Fibroblast of gingiva (primary cell): ENCODE measurements at places on chromosomes 3 and 15.
A peak's percentile ranks its signal among the peaks of the same experiment; 100 is the strongest.

GRCh38 chr3:177109688-177110330 is 87.5 kb downstream of the TBL1XR1 start:
- DNase-seq = no peak

GRCh38 chr15:63901912-63902670 is 68.3 kb upstream of the HERC1 start:
- DNase-seq = no peak

- DNase-seq = peak; percentile 31
Measured at GRCh38 chr3:69422751-69423150, 36.9 kb upstream of the FRMD4B start.

DNA sequence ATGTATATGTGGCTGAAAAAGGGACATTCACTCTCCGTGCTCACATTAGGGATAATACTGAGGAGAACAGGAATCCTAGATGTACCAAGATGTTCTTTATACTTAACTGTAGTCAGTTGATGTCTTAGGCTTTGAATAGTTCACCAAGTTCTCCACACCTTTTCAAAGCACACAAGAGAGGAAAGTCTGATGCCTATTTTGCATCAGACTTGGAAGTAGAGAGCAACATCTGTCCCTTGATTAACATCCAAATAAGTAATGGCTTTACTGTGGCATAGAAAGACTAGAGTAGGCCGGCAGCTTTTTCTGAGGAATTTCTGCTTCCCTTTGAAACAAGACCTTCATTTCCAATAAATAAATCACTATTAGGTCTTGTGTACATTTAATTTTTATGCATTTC is 34.0 kb downstream of the PIGB start:
- no peak for DNase-seq

DNA sequence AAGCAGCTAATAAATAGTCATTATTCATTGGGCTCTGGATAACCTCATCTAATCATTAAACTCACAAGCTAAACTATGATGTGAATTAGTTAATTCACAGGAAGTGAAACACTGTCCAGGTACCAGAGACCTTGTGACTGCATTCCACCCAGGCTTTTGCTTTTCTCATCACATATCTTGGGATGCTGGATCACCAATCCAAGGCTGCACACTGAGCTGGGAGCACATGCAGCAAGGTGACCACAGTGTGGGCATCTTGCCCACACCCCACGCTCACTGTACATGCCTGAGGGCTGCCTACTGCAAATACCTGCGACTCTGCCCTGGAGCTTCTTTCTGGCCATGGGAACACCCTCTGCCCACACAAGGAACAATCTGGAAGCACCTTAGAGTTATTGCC is 40.6 kb upstream of the TNFAIP8L3 start:
- DNase-seq = no peak

DNA sequence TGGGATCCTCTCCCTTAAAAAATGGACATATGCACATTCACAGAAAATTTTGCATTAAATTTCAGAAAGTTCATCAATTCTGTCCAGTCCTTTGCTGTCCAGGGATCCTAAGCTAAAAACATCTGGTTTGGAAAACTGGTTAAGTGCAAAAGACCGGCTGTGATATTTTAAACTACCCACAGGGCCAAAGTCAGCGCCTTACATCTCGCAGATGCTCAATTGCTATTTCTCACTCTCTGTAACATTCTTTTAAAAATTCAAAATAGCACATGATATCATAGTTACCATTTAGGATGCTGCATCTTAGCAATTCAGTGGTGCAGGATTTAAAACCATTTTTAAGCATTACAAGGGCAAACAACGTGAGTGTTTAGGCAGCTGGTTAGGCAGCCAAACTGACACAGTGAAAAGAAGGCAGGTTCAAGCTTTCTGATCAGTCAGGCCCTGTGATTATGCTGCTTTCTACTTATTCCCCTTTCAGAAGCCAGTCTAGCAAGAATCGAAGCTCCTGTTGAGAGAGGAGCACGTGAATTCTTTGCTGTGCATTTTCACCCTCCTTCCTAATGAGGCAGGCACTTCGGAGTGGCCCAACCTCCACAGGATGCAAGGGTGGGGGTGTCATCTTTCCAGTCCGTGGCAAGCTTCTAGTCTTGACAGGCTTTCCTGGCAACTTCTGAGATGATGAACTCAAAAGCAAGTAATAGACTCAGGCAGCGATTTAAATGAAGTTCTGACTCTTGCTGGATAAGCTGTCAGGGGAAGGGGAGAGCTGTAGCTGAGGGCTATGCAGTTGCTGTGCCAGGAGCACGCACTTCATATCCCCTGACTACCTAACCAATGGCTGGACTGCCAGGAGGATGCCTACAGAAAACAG is 8.8 kb downstream of the PRICKLE2 start:
- peak; percentile 22 for DNase-seq

- no peak for DNase-seq
Measured at GRCh38 chr3:99500485-99500884, 137.9 kb upstream of the COL8A1 start.

GRCh38 chr15:99224372-99225214 is 24.8 kb downstream of the TTC23 start:
- no peak for DNase-seq

- no peak for DNase-seq
Measured at GRCh38 chr15:36638671-36639070, 59.2 kb downstream of the CDIN1 start.

DNA sequence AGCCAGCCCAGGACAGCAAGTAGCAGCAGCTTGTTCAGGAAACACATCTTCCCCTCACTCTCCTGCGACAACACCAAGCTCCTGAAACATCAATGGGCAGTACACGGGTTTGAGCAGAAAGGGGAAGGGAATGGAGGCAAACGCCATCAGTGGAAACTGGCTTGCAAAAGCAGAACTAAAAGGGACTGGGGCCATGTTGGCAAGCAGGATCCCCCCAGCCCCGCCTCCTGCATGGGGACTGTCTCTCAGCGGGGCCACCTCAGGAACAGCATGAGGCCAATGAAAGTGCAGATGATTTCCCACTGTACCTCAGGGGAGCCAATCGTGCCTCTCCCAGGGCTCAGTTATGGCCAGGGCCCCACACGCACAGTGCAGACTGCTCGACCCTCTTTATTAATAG is 6.8 kb downstream of the CDAN1 start:
- DNase-seq = no peak

DNA sequence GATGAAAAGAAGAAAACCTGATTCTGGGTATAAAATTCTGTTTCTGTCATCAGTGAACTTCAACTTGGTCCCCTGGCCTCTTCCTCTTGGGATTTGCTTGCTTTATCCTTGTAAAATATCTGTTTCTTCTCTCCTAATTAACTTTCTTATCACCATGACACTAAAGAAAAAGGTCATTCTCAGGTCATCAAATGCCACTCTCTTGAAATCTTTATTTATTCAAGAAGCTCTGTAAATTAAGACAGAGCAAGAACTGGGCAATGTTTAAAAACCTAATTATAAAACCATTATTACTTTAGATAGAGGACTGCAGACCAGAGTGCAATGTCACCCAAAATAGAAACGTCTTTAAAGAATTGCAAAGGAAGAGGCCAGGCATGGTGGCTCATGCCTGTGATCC is 6.0 kb upstream of the LIPC start:
- DNase-seq = no peak

GRCh38 chr3:11601446-11602238 is 42.1 kb downstream of the VGLL4 start:
- peak; percentile 92 for DNase-seq

GRCh38 chr3:102258666-102259227 is 176.1 kb upstream of the ZPLD1 start:
- no peak for DNase-seq

- DNase-seq = no peak
Measured at GRCh38 chr3:9713142-9713541, 9.5 kb downstream of the CPNE9 start.

GRCh38 chr3:58962040-58962651 is 87.7 kb downstream of the CFAP20DC start:
- DNase-seq = peak; percentile 24

GRCh38 chr15:77025083-77025901 is 30.4 kb downstream of the PSTPIP1 start:
- DNase-seq = no peak

- no peak for DNase-seq
Measured at GRCh38 chr3:21505711-21506460, 245.1 kb downstream of the ZNF385D start.

- no peak for DNase-seq
Measured at GRCh38 chr15:90558171-90558573, 28.4 kb downstream of the CRTC3 start.

DNA sequence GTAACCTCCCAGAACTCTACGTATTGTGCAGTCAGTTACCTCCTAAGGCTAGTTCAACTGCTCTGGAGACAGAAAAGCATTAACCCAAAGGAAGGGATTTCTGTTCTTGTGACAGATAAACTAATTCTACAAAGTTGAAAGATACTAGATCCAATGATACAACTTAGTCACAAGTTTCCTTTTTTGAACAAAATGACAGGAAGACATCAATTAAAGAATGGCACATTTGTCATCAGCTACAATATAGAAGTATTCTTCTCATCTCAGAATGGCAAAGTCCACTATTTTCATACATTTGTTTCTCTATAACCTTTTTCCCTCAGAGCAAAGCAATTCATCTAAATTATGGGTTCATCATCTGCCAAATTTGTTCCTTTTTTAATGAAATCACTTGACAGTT is 43.7 kb downstream of the ISL2 start:
- DNase-seq = no peak

GRCh38 chr15:78761891-78762385 is 49.3 kb downstream of the ADAMTS7 start:
- no peak for DNase-seq

DNA sequence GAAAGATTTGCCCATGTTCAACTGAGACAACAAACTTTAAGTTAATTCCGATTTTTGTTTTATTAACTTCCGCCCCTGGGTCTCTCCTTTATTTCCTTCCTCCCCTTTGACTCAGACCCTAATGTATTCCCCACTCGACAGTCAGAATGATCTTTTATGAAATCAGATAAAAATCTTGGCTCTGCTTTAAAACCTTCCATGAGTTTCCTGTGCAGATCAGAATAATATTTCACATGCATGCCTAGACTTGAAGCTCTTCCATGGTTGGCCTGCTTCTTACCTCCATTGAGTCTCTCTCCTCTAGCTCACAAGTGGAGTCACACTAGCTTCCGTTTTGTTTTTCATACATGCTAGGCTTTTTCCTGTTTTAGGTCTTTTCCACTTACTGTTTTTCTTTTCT is 116.8 kb upstream of the SPATA16 start:
- DNase-seq = no peak

- no peak for DNase-seq
Measured at GRCh38 chr3:46456118-46456517, 8.6 kb downstream of the LTF start.
